ENCODE measurements at places on chromosomes 7 and 10.

GRCh38 chr7:114392686-114393085 is 21.9 kb upstream of the FOXP2 start:
- no peak for DNase-seq

DNA sequence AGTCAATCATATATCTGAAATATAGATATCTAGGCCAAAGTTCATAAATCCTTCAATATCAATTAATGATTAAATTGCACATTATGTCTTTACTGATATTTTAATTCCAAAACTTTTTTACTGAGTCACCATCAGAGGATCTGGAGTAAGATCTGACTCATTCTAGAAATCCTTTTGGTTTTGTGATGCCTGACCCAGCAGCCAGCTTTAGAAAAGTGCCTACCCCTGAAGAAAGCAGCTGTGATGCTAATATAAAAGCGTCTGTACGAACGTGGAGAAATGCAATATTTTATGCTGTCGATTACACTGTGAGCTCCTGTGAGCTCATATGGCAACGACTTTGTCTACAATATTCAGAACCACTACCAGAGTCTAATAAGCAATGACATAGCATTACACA is 142.5 kb upstream of the LRRTM3 start:
- DNase-seq: no peak

DNA sequence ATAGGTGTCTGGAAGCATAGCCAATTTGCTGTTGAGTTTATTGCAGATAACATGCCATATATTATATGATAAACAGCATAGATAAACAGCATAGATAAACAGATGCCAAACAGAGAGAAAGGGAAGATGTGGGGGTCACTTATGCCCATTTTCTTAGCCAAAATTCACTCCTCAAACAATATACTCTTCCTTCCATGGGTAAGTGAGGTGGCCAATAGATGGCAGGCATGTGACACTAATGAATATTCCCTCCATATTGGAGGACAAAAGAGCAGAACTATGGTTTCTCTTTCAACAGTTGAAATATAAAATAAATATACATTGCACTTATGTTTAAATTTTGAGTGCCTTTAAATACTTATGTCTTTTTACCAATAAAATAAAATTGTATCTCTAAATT is 1212.8 kb downstream of the REEP3 start:
- no peak for DNase-seq

DNA sequence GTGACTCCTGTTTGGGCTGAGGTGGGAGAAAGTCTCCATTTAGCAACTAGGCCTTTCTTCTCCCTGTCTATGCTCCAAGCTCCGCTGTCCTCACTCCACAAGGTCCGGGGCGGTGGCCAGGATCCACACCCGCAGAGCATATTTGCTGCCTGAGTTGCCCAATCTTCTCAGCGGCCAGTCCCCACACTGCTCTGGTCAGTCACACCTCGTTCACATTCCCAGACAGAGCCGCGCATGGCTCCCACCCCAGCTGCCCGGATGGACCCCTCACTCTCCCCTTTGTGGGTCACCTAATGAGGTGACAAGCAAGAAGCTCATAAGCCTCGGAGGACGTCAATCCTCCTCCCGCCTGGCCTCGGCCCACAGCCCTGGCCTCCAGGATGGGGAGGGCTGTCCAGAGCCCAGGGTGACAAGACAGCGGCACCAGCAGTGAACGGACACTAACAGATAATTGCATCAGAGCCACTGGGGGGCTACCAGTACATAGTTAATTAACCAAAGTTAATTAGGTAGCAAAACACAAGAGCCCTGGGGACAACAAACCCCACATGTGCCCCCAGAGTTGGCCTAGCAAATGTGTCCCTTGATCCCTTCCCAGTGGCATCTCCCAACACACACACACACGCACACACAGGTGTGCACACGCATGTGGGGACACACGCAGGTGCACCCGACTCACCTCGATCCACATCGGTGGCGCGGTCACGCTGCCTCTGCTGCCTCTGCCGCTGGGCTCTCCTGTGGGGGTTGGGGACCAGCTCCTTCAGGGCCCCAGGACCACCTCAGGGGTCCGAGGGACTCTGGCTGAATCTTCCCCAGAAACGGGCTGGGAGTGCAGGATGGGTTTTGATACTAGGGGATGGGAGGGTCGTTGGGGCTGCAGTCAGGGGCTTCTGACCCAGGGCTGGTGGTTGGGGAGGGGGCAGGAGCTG is 11.8 kb downstream of the EPHA1 start:
- DNase-seq: no peak

- no peak for DNase-seq
Measured at GRCh38 chr10:80104066-80104926, 25.8 kb downstream of the TMEM254 start.

DNA sequence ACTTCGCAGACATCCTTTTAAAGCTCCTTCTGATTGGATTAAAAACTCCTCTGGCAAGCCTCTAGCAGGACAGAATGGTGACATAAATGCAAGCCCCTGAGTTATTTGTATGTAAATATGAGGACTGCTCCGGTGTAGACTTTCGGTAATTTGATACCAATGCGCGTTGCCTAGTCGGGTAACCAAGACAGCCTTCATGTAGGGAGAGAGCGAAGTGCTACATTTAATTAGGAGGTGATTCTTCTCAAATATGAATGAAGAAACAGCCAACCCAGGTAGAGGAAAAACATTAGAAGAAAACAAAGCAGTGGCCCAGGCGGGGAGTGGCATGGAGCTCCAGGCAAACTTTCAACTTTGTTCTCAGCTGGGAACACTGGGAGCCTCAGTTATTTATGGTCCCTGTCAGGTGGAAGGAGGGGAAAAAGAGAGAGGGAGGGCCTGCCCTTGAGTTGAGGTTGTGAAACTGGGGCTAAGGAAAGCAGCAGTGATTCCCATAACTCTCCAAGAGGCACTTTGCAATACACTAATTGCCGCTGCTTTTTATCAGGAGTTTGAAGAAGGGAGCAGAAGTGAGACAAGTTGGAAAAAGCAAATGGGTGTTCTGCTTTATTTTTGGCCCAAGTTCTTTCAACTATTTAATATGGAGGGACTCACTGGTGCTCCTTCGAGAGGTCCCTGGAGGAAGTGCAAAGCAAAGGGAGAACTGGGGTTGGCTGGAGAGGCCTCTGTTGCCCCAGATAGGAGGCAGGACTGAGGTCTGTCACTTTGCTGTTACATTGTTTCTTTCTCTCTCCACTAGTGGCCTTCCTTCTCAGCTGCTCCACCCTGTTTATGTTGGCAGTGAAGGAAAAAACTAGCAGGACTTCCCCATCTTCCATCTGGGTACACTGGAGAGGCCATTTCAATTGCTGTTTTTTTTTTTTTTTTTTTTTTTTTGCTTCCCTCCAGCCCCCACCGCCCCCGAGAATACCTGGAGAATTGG is 234.6 kb upstream of the CCDC6 start:
- no peak for DNase-seq

- DNase-seq: no peak
Measured at GRCh38 chr7:156157409-156158012, 345.2 kb upstream of the SHH start.

DNA sequence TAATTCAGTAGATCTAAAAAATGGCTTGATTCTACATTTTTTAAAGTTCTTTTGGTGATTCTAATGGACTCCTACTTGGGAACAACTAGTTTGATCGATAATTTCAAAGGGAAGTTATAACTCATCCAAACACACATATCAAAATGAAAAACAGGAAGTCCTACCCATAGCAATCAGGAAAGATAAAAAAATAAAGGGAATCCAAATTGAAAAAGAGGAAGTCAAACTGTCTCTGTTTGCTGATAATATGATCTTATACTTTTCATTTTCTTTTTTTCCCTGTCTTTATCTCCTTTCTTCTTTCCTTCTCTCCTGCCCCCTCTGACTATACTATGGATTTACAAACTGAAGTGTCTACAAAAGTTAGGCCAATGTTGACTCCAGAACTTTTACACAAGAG is 118.8 kb downstream of the IQUB start:
- DNase-seq: no peak

DNA sequence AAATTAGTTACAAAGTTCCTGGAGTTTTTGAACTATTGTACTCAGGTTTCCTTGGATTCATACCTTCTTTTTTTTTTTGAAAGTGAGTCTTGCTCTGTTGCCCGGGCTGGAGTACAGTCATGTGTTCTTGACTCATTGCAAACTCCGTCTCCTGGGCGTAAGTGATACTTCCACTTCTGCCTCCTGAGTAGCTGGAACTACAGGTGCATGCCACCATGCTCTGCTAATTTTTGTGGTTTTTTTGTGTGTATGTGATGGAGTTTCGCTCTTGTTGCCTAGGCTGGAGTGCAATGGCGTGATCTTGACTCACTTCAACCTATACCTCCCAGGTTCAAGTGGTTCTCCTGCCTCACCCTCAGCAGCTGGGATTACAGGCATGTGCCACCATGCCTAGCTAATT is 22.3 kb downstream of the MCM10 start:
- no peak for DNase-seq

DNA sequence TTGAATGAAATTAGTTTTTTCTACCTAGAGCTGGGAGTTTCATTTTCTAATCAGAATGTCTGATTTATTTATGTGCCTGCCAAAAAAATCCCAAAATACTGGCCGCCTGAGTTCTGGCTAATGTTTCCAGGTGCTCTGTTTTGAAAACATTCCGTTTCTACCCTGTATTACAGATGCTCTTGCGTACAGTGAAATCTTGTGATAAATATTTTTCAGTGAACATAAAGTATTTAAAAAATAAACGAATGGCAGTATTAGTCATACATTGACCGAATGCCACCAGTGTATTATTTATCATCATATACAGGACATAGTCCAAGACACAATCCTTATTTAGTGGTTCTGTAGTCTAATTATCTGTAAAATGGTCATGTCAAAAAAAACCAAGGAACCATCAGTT is 102.8 kb downstream of the KAT6B start:
- DNase-seq: no peak

DNA sequence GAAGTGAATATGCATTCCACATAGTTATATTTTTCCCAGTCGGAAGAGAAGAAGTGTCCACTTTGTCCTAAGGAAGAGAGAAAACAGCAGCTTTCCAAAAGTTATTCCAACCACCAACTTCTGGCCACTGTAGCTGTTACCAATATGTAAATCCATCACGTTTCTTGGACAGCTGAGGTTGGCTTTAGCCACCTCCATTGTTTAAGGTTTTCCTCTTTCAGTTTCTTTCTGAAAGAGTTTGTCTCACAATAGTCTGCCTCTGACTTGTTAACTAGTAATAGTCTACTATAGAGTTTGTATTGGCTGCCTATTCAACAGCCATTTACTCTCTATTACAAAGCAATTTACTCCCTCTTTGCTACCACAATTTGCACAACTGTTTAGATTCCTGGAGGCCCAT is 457.6 kb upstream of the LRRN3 start:
- no peak for DNase-seq

DNA sequence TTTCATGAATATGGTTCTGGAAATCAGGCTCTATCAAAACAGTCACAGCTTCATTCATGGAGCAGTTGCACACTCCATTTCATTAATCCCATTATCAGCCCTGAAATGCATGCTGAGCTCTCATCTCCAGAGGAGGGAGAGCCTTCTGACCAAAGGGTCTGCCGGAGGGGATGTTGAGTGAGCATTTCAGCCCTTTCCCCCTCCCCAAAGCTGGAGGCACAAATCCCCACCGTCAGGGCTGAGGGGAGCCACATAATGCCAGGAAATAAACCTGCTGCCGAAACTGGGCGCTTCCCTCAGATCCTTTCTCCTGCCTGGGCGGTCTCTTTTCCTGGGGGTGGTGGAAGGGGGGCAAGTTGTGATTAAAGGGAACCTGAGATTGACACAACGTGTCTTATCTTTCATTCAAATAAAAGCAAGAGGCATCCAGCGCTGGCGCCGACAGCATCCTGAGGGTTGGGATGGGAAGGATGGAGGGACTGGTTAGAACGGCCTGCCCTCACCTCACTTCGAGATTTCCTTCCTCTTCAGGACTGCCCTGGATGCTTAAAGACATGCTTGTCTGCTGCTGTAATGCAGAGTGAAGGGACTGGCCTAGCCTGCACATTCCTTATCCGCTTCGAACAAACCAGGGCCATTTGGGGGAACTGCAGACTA is 71.6 kb downstream of the TLL2 start:
- DNase-seq: no peak

DNA sequence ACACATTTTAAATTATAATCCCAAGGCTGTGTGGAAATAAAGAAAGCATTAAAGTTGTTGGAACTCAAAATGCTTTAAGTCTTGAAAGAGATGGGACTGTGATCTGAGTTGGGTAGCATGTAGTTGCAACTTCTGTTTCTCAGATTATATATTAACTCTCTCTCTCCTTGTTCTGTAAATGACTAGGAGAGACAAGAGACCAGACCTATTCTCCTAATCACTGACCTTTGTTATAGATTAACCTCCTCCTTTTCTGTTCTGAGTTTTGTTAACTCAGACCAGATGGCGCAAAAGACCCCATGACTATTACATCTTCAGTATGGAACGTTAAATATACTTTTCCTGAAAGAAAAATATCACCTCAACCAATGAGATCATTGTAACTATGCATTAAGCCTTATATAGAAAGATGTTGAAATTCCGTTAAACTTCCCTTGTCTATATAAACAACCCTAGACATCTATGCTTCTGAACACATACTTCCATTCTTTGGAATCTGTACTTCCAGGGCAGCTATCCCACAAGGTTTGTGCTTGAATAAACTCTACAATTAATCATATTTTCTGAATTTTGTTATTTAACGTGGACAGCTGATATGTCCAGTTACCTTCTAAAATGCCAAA is 143.5 kb upstream of the TRIM24 start:
- no peak for DNase-seq

DNA sequence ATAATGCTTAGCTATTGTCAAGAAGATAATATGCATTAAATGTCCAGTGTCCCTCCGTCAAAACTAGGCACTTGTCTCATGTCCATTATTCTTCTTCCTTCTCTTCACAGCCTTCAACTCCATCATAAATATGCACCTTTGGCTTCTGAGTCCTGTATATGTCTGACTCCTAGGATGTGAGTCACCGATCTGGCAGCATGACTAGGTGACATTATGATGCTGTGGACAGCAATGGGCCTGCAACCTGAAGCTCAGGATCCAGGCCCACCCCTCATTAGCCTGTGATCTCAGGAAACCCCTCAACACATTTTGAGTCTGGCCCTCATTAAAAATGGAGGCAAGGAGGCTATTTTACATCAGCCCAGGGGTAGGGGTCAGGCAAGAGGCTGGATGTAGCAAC is 362.5 kb upstream of the ZMIZ1 start:
- no peak for DNase-seq
